ENCODE measurements at places on chromosomes 3 and 15.

DNA sequence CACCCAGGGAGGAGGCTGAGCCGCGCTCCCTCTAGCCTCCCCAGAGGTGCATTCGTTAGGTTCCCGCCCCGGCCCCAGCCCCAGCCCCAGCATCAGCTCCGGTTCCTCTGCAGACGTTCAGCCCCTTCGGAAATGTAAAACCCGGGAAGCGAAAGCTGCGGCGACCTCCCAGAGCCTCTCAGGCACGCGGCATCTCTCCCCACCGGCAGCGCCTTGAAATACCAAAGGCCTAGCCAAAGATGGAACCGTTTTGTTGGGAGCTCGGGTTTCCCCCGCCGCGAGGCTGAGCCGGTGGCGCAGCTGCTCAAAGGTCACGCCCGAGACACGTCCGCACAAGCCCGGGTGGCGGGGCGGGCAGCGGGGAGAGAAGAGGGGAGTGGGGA lies 77.8 kb upstream of the HES1 start:
- DNase-seq: peak; percentile 10

GRCh38 chr15:88621789-88622604 lies 857 bp downstream of the AEN start:
- DNase-seq: no peak

DNA sequence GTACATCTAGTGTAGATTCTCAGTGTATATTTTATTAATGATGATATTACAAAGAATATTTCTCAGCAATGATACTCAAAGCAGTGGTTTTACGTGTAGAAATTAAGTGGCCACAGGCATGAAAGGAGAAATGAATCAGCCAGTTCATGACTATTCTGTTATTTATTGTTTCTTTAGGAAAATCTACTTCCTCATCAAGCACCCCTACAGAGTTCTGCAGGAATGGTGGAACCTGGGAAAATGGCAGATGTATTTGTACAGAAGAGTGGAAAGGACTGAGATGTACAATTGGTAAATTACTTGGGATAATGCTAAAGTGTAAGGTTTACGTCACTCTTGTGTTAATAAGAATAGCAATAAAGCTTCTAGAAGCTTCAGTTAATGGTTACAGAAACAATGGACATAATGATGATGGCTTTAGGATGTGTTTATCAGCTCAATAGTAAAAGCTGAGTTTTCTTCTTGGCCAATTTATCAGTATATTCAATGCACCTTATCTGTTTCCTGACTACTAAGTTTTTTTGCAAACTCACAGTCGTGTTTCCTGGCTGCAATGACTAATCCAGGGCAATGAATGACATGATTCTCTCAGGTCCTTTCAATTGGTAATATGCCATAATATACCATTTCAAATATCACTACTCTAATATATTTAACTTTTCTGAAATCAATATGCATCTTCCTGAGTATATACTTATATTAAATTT lies 20.2 kb downstream of the ADGRG7 start:
- no peak for DNase-seq

DNA sequence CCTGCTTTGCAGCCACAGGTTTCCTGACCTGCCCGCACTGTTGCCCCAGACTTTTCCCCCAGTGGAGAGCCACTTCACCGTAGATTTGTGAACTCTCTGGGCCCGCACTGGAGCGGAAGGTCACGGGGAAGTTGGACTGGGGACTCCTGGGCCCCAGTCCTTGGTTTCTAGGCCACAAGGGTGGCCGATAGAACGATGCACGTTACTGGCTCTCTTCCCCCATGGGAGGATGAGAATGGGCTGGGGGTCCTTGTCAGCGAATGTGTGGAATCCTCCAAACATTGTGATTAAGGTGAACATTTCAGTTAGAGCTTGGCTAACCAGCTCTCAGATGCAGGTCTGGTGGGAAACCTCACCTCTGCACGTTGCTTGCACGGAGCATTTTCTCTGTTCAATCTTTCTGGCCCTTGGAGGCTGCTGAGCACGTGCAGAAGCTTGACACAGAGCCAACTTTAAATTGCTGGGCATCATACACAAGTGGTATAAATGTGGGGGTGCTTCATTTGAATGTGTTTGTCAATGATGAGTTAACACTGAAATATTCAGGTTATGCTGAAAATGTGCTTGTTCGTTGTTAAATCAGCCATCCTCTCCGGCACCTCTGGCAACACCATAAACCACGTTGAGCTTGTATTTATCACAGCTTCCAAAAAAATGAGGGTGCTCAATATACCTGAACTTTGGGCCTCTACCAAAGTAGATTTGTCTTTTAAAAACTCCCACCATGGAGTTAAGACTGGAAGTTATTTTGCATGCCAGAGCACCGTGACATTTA lies 976 bp downstream of the DIS3L start:
- no peak for DNase-seq

DNA sequence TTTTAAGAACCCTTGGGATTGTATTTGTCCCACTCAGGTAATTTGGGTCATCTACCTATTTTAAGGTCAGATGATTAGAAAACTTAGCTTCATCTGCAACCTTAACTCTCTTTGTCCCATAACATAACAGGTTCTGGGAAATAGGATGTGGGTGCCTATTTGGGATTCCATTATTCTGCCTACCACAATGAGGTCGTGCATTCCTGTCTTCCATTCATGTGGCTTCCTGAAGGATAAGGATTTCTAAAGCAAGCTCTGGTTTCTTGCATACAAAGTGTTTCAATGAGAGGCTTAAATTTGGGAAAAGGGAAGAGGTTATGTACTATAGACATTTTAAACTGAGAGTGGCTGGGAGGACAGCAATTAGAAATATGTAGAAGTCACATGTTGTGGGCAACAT lies 190.3 kb downstream of the MCTP2 start:
- no peak for DNase-seq

GRCh38 chr3:146519810-146520209 lies 24.6 kb downstream of the PLSCR1 start:
- no peak for DNase-seq

DNA sequence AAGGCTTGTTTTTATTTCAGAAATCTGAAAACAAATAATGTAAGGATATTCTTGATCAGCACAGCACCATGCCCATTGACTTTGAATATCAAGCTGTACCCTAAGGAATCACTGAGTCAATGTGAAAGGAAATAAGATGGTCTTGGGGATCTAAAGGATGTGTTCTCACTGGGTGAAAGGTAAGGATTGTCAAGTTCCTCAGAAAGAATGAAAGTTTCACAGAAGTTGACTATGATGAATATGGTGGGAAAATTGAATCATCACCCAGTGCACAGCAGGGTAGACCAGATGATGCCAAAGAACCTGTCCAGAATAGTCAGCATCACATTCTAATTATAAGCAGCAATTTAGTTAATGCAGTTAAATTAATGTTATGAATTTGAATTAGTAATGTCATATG lies 16.2 kb downstream of the ERC2 start:
- no peak for DNase-seq

DNA sequence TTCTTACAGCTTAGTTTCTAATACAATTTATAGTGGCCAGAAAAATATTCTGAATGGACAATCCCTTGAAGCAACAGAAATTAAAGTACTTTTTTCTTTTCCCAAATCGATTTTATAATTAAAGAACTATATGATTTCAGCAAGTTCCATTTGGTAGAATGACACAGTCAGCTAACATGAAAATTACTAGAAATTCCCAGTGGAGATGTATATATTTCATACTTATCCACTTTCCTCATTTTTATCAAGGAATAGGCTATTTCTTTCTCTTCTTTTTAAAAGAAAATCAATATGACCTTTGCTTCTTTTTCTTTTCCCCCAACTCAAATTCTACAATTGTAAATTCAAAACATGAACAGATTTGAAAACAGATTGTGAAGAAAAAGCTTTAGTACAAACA lies 6.4 kb upstream of the CTNNB1 start:
- DNase-seq: no peak

- peak; percentile 36 for DNase-seq
Observed at GRCh38 chr3:196163666-196164493, 47.3 kb downstream of the ZDHHC19 start.

DNA sequence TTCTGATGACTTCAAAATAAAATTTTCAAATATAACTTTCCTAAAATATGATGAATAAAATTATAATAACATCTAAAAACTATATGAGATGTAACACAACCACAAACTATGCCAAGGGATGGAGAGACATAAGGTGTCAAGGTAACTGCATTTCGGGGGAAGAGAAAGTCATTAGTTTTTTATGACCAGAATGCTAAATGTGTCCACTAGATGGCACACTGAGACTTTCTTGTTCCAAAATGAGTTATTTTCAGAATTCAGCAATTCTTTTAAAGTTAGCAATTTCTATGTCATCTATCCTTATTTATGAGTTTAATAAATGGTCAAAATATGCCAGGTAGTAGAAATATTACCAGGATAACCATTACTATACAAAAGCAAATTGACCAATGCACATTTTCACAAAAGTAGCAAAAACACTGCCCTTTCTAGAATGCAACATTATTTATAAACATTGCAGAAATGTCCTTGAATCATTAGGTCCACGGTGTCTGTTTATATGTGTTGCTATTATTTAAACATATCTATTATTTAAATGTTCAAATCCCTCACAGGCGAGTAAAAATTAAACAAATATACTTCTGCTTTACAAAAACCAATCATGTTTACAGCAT lies 374.2 kb downstream of the PLCL2 start:
- no peak for DNase-seq

GRCh38 chr3:98560911-98561310 lies 29.1 kb downstream of the GPR15 start:
- DNase-seq: no peak

DNA sequence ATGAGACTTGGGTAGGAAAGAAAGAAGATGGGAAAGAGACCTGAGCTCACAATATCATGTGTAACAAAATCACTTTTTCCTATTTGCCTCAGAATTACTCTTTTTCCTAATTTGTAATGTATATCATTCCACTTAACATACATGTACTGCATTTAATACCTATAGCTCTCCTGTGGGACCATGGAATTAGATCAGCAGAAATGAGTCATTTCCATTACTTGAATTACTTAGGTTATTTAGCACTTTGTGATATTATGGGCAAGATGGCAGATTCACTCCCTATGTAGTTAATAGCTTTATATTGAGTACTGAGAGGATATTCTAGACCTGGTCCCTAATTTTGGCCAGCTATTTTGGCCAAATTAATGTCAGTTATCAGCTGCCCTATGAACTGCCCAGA lies 70.5 kb downstream of the ZNF609 start:
- DNase-seq: no peak

All from WERI-Rb-1 (cell line).